T-cell (primary cell): ENCODE measurements at places on chromosomes 5 and 9.

GRCh38 chr5:136197462-136198142 is 4.6 kb upstream of the SMIM32 start:
- DNase-seq: no peak

DNA sequence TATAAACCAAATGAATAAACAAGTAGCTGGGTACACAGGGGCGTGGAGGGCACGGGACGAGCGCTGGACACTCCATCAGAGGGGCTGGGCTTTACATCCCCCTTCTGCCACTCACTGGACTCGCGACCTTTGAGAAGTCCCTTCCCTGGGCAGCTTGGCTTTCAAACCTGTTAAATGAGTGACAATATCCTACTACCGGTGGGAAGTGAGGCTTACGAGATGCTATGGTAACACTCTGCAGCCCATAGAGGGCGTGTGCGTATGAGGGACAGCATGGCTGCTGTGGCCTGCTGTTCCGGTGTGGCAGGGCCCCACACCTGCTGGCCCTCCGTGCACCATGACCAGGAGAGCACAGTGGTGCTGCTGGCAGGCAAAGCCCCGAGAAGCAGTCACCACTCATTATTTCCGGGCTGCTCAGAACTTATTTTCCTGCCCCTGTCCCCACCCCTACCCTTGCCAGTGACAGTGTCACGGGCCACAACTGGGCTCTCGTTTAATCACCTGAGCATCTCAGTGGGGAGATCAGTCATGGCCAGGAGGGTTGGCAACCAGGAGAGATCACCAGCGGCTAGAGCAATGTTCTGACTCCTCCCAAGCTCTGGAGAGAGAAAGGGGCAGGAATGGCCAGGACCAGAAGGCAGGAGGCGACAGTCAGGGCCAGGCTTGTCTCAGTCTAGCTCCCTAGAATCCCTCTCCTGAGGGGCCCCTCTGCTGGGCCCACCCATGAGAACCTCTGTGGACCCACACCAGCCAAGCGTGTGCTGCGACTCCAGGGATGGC is 10.5 kb downstream of the CLTB start:
- DNase-seq: no peak

- DNase-seq: no peak
These were observed 85.4 kb downstream of the YTHDC2 start for GRCh38 chr5:113598926-113599325.

DNA sequence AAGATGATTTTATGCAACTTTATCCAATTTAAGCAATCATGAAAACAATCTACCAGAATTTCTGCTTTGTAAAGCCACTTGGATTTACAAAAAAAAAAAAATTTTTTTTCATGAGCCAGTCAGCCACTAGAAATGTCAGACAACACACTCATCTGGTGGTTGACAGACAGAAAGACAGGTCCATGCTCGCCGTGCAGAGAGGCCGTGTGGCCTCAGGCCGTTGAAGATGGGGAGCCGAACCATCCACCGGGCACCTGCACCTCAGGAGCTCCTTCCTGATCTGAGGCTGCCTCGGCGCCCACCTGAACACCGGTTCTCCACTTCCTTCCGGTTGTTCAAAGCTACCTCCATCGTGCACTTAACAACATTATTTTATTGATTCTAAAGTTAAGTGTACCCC is 138.0 kb upstream of the IRX4 start:
- DNase-seq: no peak

DNA sequence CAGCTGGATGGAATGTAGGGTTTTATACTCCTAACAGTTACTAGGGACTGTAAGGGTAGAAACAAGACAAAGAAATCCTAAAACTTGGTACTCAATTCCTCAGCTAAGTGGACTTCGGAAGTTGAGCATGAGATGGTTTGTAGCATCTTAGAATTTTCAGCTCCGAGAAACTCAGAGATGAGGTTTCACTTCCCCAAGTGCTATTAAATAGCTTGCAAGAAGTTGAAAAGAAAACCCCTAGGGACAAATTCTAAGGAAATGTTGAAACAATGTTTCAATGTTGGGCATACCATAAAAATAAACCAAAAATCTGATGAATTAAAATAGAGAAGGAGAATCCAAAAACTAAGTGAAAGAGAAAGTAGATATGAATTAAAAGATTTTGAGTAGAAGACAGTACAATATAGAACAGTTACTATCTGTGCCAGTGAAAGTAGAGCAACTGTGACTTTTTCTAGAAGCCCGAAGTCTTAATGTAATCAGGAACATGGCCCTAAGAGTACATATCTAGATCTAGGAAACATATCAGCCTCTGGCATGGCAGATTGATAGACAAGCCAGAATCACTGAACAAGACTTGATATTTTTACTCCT is 308.6 kb upstream of the RGMB start:
- no peak for DNase-seq

- DNase-seq: no peak
These were observed 65.0 kb downstream of the IRX2 start for GRCh38 chr5:2686321-2687124.

- DNase-seq: no peak
These were observed 117.0 kb downstream of the NXNL2 start for GRCh38 chr9:88651682-88652633.

- no peak for DNase-seq
These were observed 3.4 kb upstream of the ESM1 start for GRCh38 chr5:54988817-54989216.

DNA sequence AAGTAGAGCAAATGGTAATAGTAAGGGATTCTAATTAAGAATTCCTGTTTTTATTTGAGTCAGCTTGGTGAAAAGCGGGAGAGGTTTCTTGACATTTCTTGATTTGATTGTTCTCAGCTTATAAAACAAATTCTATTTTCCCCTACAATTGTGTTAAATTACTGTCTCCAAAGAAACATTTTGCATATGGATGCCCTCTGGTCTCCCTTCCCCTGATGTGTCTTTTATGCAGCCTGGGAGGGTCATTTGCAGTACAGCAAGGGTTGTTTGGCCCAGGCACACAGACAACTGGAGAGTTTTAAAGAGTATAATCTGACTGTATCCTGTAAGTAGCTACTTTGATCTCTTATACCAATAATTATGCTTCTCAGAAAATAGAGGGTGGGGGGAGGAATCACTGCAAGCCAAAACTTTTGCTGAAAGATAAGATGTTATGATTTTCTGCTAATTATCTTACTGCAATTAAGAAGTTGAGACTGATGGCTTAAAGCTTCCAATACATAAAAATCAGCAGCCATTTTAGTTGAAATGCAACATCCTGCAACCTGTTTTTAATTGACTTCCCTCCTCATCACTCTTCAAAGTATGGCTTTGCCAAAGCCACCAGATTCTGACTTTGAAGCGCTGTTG is 204.1 kb upstream of the SEMA6A start:
- no peak for DNase-seq

DNA sequence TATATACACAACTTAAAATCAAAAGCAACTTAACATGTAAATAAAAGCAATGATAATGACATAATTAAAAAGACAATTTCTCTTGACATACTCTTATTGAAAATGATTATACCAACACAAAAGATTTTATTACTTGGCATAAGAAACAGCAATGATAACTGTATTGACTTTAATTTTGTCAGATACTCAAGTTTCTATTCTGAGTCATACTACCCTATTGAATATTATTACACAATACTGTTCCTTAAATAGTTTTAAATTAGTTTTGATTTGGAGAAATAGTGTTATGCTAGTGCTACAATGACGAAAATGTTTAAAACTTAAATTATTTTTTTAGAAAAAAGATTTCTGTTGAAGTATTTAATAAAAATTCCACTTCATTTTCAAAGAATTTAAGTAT is 1319.3 kb upstream of the C9orf72 start:
- DNase-seq: no peak

DNA sequence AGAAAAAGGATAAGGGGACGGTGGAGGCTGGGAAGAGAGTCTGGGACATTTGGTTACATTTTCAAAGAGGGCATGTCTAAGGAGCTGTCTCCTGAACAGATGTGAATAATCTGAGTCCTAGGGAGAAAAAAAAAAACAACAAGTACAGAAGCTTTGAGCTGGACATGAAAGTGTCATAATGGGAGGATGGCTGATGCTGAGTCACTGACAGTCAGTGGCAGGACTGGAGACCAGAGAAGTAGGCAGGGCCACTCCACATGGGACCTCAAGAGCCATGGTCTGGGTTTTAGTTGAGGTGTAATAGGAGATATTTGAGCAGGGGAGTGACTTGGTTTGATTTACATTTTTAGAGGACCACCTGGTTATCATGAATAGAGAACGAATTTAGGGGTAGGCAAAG is 70.6 kb downstream of the DPYSL3 start:
- no peak for DNase-seq

DNA sequence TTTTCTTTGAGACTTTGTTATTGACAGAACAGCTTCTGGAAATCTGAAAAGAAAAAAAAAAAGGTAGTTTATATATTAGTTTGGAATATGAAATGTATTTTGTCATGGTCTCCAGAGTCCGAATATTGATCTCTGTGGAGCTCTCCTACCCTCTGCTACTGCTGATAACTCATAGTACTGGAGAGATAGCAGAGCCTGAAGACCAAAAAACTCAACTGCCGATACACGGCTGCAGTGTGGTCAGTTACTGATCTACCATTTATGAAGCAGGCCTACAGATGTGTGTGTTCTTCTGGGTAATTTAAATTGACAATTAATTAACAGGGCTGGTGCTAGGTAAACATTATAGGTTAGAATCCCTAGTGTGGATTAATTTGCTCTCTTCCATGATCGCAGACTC is 3.8 kb upstream of the FAM120A start:
- DNase-seq: no peak

DNA sequence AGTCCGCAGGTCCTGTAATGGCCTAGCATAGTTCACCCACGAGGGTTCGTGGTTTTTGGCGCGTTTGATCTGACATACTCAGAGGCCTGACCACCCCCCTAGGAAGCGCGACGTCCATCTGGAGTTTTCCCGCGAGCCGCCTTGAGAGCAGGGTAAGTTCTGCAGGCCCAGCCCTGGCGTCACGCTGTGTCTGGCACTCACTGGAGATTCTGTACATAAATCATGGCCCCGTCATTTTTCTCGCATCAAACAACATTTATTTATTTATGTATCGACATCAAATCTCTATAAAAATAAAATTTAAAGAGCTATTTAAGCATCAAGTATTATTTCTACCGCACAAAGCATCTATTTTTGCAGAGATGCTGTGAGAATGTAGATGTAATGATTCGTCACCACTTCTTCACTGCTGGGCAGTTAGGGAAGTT is 437 bp upstream of the TRIM41 start:
- DNase-seq: no peak

GRCh38 chr9:4174546-4175175 is 125.2 kb downstream of the GLIS3 start:
- no peak for DNase-seq

DNA sequence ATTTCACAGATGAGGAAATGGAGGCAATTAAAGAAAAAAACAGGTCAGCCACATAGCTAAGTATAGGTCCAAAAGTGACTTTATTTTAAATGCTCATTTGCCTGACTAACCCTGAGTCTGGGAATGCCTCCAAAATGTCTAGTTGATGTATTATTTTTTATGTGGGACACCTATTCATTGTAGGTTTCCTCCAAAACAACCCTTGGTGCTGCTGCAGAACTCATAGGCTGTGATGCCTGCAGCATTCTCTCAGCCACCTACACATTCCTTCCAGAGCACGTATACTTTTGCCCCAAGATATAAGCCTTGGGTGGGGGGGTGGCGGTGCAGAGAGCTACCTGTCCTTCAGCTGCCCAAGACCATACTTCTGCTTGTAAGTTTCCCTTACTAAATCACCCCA is 77.4 kb downstream of the MSX2 start:
- DNase-seq: no peak

GRCh38 chr9:135612437-135612836 is 26.9 kb downstream of the GLT6D1 start:
- DNase-seq: no peak

DNA sequence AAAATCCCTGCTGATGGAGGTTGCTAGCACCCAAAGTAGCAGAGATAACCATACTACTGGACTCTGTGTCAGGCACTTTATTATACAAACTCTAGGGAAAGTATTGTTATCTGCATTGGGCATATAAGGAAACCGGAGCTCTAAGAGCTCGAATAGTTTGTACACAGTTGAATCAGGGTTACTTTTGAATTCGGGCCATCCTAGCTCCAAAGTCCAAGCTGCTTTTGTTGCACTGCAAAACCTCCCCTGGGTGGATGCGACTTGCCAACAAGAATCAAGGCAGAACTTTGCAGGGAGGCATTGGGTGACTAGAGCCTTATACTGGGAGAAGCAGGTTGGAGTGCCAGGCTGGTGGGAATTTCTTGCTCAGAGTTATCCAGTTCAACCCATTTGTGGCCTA is 435.1 kb downstream of the SPATA31D1 start:
- no peak for DNase-seq

DNA sequence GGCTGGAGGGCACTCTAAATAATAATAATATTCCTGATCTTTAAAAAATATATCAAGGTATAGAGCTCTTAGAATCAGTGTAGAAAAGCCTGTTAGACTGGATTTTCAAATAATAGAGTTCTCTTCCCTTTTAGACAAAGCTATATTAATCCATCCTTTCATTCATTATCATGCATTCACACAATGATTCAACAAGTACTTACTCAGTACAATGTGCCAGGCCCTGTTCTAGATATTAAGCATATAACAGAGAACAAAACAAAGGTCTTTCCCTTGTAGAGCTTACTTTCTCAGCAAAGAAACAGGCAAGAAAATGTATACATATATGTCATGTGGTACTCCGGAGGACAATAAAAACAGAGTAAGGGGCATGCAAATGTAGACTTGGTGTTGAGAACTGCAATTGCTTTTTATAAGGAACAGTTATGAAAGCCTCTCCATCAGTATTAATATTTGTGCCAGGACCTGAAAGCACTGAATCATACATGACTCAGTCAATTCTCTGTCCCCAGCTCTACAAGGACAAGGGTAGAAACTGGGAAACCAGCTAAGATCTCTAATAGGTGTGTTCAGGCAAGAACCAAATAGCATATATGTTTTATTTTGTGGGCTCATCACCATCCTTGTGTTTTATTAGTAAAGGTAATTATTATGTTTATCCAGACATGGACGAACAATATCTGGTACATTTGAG is 72.2 kb downstream of the PIP5K1B start:
- no peak for DNase-seq

- no peak for DNase-seq
These were observed 124.0 kb upstream of the TLE4 start for GRCh38 chr9:79447762-79448161.

GRCh38 chr9:137575364-137575715 is 3.4 kb downstream of the DPH7 start:
- no peak for DNase-seq

DNA sequence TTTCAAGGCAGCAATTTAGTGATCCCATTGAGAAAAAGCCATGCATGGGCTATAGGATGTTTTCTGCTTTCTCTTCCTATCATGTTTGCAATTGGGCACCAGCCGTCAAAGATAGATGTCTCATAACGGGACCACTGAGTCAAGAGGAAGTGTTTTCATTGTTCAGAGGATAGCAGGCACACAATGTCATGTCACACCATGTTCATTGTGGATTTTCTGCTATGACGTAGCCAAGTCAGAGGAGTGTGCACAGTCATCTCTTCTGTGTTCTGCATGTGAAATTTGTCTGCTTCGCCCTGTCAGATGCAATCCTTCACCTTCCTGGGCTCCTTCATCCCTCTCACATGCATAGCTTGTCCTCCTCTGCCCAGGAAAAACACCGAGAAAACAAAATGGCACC is 106.0 kb downstream of the CD180 start:
- no peak for DNase-seq
